ENCODE measurements at places on chromosomes 12 and 14.

GRCh38 chr12:123601602-123602489 lies at the start of gene DDX55:
TSS of gene DDX55 (plus strand) at chr12:123602099. CDS start at chr12:123602149, 50 bp downstream.
- peak; percentile 83 for DNase-seq

DNA sequence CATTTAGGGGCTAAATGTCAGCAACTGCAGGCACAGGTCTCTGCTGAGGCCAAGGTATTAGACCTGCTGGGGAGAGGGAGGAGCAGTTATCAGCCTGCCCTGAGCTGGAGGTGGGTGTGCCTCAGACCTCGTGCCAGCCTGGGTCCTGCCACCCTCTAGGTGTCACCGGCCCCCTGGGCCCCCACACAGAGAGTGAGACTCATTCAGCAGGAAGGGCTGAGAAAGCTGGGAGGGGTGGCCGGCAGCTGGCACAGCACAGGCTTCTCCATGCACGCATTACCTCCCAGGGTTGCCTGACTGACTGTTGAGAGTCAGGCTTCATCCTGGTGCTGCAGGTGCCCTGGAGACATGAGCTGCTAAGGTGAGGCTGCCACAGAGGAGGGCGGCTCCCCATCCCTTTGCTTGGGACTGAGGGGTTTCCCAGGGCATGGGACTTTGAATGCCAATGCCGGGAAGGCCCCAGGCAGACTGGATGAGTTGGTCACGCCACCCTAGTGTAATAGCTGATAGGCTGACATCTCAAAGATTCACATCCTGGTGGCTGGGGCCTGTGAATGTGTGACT lies 75.3 kb upstream of the C14orf180 start:
- no peak for DNase-seq

DNA sequence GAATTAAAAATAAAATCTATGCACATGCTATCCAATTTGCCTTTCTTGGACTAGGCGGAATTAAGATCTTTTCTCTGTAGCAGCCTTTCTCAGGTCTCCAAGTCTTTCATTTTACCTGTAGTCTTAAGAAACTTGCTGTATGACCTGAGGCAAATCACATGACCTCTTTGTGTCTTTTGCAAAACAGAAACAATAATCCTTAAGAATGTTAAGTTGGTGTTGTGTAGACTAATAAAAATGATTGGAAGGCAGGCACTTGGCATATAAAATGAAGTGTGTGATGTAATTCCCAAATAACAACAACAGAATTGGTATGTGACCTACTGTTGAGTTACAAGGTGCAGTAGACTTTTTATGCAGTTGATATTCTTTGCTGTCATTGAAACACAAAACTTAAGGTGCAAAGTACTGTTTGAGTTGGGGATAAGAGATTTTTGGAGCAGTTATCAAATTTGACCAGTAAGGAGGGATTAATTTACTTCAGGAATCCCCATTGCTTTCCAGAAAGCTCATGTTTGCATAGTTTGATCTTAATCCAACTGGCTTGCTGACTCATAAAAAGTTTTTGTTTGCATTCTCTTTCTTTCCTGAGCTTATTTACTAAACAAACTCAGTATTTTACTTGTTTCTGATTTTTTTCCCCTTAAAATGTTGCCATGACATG lies 51.4 kb downstream of the SUSD6 start:
- DNase-seq, result no peak

DNA sequence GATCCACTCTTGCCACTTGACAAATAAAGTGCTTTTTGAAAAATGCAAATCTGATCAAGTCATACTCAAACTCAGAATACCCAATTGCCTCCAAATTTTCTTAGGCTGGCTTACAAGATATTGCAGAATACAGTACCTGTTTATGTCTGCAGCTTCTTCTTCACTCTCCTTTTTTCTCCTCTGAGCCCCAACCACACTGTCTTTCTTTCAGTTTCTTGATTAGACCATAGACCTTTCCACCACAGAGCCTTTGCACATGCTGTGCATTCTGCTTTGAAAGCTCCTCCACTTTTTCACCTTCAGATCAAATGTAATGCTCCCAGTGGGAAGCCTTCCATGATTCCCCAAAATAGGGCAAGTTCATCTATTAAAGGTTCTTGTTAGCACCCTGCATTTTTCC lies 13.9 kb upstream of the GYS2 start:
- no peak for DNase-seq

DNA sequence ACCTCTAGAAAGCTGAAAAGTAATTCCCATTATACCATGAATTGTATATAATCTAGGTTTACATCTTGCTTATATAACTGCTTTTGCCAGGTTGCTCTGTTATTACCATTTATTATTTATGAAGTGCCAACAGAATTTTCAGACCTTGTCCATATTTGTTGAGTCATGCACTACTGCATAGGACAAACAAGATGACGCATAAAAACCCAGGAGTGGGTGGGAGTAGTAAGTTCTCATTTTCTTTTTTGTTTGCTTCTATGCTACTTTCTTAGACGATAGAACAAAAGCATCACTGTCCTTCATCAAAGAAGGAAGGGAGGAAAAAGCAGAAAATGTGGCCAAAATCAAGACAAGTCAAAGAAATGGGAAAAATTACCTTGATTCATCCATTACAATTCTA lies 119.0 kb upstream of the RASSF8 start:
- no peak for DNase-seq

DNA sequence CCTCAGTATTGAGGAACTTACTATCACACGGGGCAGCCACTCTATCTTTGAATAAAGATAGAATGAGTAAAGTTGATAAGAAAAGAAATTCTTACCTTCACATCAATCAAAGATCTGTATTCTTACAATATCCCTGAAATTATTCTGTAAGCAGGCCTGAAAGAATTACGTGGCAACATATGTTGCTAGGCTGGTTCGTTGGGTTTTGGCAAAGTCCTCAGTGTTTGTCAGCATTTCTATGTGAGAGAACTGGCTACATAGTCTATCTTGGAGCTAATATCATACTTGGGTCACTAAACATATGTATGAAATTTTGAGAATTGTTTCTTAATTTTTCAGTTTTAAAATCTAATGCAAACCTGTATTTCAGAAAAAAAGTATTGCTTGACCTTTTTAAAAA lies 412.2 kb upstream of the GARIN6 start:
- no peak for DNase-seq

DNA sequence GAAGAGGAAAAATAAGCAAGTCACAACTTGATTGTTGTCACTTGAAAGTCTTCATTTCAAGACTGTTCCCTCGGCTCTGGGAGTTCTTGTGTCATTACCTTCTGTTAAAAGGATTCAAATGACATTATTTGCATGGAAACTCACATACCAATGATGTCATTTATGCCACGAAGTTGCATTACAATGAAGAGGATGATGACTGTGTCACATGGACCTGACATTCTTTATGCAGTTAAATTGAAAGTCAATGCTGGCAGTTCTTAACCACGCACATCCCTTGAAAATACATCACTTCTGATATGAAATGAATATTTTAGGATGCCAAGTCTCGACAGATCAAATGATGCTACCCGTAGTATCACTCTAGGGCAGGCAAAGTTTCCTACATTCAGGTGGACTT lies 1069.5 kb downstream of the VRK1 start:
- no peak for DNase-seq

GRCh38 chr12:5904969-5905368 lies 40.1 kb downstream of the ANO2 start:
- DNase-seq, result no peak

DNA sequence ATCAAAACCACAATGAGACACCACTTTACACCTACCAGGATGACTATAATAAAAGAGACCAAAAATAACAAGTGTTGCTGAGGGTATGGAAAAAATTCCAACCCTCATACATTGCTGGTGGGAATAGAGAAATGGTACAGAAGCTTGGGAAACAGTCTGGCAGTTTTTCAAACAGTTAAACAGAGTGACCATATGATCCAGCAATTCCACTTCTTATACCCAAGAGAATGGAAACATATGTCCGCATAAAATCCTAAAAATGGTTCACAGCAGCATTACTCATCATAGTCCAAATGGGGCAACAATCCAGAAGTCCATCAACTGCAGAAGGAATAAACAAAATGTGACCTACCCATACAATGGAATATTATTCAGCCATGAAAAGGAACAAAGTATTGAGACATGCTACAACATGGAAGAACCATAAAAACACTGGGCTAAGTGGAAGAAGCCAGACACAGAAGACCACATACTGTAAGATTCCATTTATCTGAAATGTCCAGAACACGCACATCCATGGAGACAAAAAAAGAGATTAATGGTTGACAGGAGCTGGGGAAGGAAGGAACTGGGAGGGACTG lies 44.5 kb downstream of the CHGA start:
- no peak for DNase-seq

All from stimulated activated CD4-positive, alpha-beta T cell treated with anti-CD3 and anti-CD28 coated beads, Interleukin-12 subunit alpha, Interleukin-12 subunit beta, amount 100 ng/mL, for 4 hours (primary cell).